Epithelial cell of proximal tubule (primary cell): ENCODE measurements at places on chromosomes 6 and 20. TPM values are rescaled to one million over a fixed set of nuclear protein-coding genes. Genes with fewer than 3 reads are reported as not detected.

GRCh38 chr20:42701948-42702347 is 487.8 kb downstream of the PTPRT start:
- no peak for DNase-seq

DNA sequence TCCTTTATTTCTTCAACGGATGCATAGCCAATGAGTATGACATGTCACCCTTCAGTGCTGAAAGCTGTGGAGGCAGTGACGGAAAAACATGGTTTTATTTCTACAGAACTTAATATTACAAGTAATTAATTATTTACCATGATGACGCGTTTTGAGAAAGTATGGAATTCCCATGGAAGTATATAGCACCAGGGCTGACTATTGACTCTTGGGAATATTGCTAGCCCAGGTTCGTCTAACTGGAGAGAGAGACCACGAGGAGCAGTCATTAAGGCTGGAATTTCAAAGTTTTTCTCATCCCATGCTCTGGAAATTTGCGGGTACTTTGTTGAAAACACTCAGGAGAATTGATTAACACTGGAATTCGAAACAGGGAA is 155.2 kb upstream of the PRSS16 start:
- DNase-seq = no peak

GRCh38 chr6:16918586-16918985 is 157.3 kb upstream of the ATXN1 start:
- DNase-seq = no peak

DNA sequence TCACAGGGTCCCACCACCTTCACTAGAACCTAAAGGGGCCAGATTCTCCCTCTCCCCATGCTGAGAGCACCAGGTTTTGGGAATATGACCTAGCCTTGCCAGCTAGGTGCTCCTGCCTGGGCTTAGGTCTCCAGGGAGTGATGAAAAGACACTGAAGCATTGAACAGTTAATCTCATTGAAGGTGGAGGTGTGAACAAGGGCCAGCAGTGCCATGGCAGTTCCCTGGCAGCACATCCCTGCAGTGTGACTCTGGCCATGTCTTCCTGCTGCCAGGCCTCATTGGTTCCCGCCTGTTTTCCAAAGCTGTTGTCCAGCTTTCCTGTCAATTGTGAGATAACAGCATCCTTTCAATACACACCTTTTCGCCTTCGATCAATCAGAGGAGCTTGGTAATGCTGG is 10.9 kb downstream of the PPIL6 start:
- no peak for DNase-seq

DNA sequence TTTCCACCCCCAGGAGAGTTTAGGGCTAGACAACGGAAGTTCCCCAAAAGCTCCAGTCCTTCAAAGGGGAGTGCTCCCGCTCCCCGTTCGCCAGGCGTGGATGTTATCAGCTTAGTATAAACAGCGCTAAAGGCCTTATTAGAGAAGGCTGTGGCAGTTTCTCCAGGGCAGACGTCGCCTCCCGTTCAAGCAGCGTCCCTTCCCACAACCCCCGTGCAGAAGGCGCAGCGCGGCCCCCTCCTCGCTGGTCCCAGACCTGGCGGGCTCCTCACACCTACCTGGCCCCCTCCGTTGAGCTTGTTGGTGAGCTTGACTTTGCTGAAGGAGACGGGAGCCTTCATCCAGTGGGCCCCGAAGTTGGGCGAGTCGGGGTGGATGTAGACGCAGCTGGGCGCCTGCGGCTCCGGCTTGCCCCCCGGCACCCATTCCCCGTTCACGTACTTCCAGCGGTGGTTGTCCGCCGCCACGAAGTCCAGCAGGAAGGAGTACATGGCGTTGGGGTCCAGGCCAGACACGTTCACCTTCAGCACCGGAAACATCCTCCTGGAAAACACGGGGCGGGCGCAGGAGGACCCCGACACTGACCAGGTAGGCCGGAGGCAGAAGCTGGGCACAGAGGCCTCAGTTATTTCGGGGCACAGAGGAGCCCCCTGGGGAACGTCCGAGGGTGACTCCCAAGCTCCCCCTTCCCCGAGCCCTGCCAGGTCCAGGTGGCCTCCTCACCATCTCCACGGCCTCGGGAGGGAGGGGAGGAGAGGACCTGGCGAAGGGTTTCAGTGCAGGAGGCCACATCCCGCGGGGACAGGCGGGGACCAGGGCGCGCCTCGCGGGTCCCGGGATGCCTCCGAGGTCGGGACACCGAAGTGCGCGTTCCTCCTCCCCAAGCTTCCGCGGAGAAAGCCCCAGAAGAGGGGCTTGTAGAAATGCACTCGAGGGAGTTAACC is 1.1 kb downstream of the TBXT start:
- DNase-seq = no peak

- no peak for DNase-seq
Measured at GRCh38 chr20:25272223-25273000, 24.5 kb downstream of the PYGB start.

GRCh38 chr20:2261046-2261485 is 34.7 kb upstream of the TGM3 start:
- DNase-seq = no peak

DNA sequence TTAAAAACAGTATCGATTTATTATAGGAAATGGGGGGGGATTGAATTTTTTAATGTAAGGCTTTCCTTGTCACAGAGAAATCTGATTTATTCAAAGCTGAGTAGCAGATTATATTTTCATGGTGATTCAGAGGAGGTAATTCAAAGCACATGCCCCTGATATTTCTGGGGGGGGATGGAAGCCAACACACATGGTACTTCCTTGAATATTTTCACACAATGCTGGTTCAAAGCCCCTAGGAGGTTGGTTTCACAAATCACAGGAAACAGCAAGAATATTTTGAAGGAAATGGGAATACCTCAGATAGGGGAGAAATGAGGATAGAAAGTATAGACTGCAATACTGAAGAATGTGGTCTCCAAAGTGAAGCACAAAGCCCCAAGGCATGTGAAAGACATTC is 98.8 kb downstream of the RTN4IP1 start:
- DNase-seq = no peak

- no peak for DNase-seq
Measured at GRCh38 chr6:37033255-37033654, 27.8 kb downstream of the FGD2 start.

DNA sequence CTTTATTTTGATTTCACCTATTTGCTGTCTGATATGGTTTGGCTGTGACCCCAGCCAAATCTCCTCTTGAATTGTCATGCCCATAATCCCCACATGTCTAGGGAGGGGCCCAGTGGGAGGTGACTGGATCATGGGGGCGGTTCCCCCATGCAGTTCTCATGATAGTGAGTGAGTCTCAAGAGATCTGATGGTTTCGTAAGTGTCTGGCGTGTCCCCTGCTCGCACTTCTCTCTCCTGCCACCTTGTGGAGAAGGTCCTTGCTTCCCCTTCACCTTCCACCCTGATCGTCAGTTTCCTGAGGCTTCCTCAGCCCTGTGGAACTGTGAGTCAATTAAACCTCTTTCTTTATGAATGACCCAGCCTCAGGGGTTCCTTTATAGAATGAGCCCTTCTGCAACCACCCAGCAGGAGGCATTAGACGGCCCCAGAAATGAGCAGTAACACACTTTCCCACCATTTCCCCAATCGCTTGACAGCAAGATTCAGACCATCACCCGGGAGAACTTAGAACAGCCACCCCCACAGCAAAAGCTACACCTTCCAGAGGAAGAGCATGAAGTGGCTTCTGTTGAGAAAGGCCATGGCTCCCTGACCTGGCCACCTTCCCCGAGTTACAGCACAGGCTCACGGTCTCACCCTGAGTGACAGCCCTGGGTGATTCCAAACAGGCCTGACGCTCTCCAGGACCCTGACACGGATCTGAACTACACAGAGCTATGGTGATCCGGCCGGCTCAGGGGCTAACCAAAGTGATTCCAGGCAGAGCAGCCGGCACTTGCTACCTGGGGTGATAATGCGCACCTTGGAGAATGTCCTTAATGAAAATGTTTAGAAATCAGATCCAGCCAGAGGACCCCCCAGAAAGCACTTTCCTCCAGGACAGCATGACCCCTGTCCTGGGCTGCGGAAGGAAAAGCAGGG is 131.2 kb upstream of the CDH4 start:
- DNase-seq = no peak

DNA sequence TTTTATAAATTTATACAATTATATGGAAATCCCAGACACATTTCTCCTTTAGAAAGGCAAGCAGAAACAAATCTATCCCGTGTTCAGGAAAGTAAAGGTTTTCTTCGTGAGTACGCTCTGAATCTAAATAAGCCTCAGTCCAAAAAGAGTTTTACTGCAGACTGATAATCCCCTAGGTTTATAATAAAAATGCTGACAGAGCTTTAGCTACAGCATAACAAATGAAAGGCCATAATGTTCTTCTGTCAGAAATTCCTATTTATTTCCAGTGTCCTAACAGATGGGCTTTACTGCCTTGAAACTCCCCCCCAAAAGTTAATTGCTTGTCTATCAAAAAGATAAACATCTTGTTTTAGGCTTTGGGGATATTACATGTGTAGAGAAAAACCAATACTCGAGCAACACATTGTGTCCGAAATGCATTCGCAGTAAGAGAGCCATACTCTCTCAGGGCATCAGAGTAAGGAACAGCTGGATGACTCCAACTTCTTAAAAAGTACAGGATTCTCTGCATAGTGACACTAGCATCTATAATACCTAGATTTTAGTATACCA is 109.0 kb downstream of the PRKN start:
- no peak for DNase-seq

DNA sequence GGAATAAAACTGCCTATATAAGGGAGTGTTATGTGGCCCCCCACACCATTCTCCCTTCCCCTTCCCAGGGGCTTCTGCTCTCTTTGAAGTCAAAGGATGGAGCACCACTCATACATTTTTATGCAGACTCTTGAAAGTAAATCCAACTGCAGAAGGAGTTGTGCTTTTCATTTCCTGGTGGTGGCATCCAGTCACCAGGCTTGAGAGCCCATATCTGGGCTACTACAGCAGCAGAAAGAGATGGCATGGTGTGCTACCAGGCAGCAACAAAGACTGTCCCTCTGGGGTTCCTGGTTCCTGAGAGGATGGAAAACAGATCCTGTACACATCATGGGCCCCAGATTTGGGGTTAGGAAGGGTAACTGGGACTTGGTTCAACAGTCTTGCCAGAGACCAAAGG is 226.4 kb downstream of the CLIC5 start:
- DNase-seq = no peak

The NTSR1 gene
- 0.29 TPM in 1 of 2 replicates, not detected in the other for total RNA-seq

The KIF16B gene
- total RNA-seq = 5.6 and 14.2 TPM in 2 replicates

The HSPA1L gene
- total RNA-seq = 0.29 and 0.35 TPM in 2 replicates

The C20orf96 gene
- total RNA-seq = 1.7 and 3.9 TPM in 2 replicates

The PGC gene
- total RNA-seq = not detected in 2 replicates

The SLPI gene
- 20.5 and 68.1 TPM in 2 replicates for total RNA-seq

The FAM83C gene
- total RNA-seq = 0.14 TPM in 1 of 2 replicates, not detected in the other

The ZNF311 gene
- total RNA-seq = 0.52 and 0.65 TPM in 2 replicates

The CRISP3 gene
- total RNA-seq = not detected in 2 replicates
